Activated CD4-positive, alpha-beta T cell treated with anti-CD3 and anti-CD28 coated beads, Interleukin-2, Interleukin-4, amounts not matched to agents 100 ng/mL and 50 ng/mL, durations not matched to agents 16 hours and 8 hours (primary cell): ENCODE measurements at places on chromosomes 13 and 19.
A peak's percentile ranks its signal among the peaks of the same experiment; 100 is the strongest.

- no peak for DNase-seq
Measured at GRCh38 chr19:14901675-14902260, 15.8 kb upstream of the OR7A17 start.

DNA sequence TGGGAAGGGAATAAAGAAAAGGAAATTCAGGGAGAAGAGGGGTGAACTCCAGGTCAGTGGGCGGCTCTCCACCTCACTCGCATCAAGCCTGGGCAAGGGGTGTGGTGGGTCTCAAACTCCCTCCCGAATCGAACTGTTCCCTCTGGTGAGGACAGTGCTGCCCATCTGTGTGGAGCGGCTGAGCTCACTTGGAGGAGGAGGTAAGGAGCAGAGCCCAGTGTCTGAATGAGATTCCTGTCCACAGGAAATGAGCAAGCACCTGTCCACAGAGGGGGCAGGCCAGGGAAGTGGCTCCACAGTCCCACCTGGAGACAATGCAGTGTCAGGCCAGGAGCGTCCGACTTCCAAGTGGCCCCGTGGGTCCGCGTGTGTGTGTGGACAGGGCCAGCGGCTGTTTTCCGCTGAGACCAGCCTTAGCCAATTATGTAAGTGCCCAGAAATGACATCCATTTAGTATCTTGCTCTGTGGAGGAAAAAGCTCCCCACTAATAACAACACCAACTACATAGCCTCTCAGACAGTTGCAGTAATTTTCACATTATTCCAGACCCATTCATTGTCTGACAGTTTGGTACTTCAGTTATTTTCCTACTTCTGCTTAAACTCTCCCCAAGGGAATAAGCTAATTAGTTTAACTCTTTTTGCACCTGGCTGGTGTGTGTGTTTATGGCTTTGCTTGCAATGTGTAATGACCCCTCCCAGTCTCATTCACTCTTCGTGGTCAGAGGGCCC is 114.6 kb downstream of the SOX1 start:
- no peak for DNase-seq

DNA sequence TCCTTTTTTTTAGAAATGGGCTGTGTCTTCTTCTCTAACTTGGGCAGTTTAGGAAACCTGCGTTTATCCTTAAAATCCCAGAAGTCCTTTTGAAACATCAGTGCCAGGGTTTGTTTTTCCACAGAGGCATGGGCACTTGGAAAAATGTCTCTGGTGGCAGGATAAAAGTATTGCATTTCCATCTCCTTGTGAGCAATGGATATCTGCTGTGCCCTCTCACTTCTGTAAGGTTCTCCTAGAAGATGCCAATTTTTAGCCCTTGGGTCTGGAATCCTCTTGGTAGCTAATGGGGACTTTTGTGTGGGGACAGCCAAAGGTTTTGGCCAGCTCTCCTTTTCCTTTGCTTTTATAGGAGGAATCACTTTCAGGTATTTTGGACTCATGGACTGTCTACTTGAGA is 21.0 kb downstream of the WDR87 start:
- DNase-seq: no peak

GRCh38 chr13:110815471-110816204 is 99.2 kb downstream of the ANKRD10 start:
- DNase-seq: no peak

- DNase-seq: no peak
Measured at GRCh38 chr19:22893855-22894270, 61.8 kb downstream of the ZNF723 start.

GRCh38 chr19:30830875-30831274 is 458.7 kb downstream of the ZNF536 start:
- no peak for DNase-seq

- DNase-seq: no peak
Measured at GRCh38 chr19:53553156-53553555, 15.2 kb downstream of the ZNF331 start.

DNA sequence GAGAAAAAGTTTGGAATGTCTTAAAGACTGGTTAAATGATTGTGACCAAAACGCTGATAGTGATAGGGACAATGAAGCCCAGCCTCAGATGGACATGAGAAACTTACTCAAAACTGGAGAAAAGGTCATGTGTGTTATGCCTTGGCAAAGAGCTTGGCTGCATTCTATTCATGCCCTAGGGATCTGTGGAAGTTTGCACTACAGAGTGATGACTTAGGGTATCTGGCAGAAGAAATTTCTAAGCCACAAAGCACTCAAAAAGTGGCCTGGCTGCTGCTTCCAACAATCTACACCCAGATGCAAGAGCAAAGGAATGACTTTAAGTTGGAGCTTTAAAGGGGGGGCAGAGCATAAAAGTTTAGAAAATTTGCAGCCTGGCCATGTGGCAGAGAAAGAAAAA is 521.3 kb downstream of the UQCRFS1 start:
- DNase-seq: no peak

GRCh38 chr19:49085020-49085867 is at the start of gene SNRNP70:
TSS of gene SNRNP70 (plus strand) at chr19:49085451. CDS start at chr19:49086415, 964 bp downstream.
- peak; percentile 100 for DNase-seq

DNA sequence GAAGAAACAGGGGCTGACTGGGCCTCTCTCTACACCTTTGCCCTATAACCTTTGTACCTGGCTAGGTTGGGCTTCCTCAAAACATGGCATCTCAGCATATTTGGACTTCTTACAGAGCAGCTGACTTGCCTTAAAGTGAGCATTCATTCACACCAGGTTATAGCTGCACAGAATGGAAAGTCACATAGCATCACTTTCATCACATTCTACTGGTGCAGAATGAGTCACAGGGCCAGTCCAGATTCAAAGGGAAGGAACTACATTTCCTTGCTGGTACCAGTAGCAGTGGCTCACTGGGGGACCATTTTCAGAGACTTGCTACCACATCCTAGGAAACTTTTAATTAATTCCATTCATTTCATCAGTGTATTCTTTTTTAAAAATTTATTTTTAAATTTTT is 20.3 kb upstream of the TPTE2 start:
- no peak for DNase-seq

DNA sequence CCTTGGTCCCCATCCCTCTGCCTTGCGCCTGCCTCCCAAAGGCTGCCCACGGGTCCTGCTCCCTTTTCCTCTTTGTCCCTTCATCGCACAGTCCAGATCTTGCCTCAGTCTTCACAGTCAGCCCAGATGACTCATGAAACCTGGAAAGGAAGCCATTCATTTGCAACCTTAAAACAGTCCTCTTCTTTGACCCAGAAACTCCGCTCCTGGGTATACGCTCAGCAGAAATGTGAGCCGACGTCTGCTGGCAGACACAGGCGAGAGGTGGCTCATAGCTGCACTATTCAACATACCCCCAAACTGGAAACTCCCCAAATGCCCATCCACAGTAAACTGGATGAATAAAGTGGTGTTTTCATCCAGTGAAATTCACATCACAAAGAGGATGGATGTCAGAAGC is 13.6 kb upstream of the PEPD start:
- DNase-seq: no peak

DNA sequence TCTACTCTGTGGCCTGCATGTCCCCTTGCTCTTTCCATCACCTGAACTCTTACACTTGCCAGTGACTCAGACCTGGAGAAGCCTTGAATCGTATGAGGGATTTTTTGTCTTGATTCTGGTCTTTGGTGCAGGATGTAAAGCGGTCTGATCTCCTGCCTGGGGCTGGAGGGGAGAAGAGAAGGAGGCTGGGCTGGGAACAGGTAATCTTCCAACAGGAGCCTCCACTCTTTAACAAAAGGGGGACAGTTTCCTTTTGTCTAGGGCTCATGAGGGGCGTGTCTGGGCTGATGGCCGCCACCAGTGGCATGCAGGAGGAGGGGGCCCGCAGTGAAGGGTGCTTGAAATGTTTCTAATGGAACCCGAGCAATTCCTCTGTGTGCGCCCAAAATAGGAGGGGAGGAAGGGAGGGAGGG is 24.7 kb downstream of the NFIX start:
- no peak for DNase-seq

GRCh38 chr13:58806401-58806800 is 1174.9 kb downstream of the PCDH17 start:
- no peak for DNase-seq

DNA sequence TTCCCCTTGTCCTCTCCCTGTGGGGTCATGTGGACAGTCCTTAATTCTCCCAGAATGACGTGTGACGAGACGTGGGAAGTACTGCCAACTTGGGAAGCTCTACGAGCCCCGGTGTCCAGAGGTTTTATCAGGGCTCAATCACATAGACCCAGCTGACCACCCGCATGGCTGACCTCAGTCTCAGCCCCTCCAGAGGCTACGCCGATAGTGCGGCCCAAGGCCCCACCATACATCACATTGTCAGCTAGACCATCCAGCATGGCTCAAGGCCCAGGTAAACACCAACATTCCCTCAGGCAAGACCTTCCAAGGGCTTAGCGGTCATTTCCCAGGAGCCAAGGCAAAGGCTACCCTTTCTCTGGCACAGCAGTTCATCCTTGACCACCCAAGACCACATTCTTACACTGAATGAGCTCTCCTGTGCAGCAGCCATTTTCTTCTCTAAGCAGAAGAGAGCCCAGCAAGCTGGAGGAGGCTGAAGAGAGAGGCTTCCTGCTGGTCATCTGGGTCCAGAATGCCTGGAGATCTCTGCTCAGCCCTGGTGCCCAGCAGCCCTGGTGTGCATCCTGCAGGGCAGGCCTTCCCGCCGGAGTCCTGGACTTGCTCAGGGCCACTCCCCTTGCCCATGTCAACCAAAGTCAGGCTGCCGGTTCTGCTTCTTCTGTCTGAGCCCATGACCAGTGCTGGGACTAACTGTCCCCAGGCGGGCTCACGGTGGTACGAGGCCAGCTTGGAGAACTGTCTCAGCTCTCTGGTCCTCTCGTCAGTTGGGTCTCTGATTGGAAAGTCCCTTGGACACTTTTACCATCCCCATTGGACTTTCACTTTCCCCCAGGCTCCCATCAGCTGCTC is 7.9 kb upstream of the F10 start:
- no peak for DNase-seq
